D721Med (cell line): ENCODE measurements at places on chromosomes 3 and 15.

DNA sequence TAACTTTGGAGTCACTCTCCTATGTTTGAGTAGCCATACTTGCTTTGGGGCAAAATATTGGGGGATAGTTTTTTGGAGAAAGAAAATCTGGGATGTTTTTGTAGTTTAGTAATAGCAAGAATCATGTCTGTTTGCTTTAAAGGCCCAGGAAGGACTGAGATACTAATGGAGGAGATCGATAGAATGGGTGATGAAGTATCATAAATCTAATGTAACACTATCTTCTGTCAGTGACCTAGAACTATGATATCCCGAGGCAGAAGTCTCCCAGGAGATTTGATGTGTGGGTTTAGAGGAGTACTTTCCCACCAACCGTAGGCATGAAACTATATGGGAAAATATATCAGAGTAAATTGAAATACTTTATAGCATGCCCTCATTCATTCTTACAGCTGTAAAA, 21.0 kb upstream of the NFKBIZ start:
- DNase-seq = no peak

GRCh38 chr15:99511531-99511865, 54.3 kb upstream of the MEF2A start:
- DNase-seq = no peak

GRCh38 chr3:31890742-31891469, 90.2 kb downstream of the OSBPL10 start:
- DNase-seq = no peak

GRCh38 chr15:46266661-46267060, 631.8 kb downstream of the SQOR start:
- DNase-seq = peak; percentile 24

DNA sequence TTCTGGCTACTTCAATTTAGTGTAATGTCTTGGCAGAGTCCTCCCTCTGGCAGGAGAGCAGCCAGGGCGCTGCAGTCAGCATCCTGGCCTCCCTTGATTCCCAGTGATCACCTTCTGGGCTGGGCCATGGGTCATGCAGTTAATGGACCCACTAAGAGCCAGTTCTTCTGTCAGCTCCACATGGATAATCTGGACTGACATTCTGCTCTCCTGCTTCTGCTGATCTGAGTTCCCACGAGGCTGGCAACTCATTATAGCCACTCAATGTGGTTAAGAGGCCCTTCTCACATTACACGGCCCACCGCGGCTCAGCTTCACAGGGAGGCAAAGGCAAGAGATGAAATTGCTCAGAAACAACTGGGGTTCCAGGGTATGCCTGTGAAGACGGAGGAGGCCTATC, 94.0 kb downstream of the WDR76 start:
- DNase-seq = no peak

DNA sequence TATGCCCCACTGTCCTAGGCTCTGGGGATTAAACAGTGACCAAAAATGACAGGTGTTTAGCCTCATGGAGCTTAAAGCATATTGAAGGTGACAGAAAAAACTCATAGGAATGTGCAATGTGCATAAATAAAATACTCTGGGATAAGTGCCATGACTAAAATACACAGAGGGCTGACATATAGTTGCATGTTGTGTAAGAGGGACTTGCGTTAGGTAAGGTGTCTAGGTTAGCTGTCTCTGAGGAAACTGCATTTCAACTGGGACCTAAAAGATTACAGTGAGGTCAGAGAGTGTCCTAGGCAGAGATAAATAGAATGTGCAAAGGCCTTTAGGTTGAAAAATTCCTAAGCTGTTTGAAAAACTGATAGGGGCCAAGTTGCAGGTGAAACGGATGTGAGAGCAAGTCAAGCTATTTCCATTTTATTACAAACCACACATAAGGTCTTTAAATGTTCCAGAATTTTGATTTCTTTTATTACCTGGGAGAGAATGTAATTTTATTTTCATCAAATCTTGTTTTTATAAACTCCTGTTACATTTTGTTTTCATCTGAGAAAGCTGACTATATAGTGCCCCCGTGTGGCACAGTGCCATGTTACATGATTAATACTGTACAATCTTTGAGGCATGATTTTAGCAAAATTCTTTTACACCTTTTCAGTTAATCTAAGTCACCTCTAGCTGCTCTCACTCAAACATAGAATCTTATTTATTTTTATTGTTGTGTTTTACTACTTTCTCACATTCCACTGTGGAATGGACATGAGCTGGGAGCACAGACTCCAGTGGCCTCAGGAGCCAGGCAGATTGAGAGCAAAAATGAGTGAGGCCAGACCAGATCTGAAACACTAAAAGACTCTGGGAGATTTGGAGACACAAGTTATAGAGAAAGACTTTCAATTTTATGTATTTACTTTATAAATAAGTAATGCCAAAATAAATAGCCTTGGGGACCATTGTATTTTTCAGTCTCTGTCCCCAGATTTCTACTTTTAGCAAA, 259.6 kb upstream of the ZNF717 start:
- DNase-seq = no peak

- no peak for DNase-seq
These were observed 591.5 kb upstream of the CFAP20DC start for GRCh38 chr3:59641169-59641899.

- no peak for DNase-seq
These were observed 35.2 kb downstream of the HMCES start for GRCh38 chr3:129313665-129314385.

GRCh38 chr15:46921891-46922290, 795.4 kb upstream of the SEMA6D start:
- DNase-seq = no peak

DNA sequence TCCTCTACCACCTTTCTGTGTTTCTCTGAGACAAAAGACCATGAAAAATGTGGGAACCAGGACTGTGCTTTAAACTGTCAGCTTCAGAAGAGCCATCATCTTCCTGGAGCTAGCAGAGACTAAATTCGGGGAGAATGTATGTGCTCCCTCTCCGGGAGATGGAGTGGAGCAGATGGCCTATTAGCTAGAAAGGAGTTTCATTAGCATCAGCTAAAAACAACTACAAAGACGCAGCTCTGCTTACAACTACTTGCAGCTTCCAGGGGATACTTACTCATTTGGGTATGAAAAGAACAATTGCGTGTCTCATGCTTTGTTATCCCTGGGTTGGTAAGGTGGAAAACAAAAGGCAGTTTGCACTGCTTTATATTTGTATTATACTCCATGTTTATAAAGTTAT, 159.6 kb downstream of the MFSD1 start:
- no peak for DNase-seq

DNA sequence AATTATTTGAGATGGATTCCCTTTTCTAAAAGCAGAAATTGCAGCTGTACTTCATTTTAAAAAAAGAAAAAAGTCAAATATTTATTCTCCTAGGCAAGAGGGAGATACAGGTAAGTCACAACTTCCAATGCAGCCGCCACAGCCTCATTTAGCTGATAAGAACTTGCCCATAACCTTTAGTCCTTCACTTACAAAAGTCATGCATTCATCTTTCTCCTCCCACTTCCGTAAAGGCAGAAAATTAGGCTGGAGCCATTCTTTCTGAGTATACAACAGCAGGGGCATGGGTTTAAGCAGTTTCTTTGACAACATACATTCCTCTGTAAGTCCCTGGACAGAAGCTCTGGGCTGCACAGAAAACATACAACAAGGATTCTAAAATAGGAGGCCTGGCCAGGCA, 4.3 kb downstream of the SUCLG2 start:
- DNase-seq = no peak

GRCh38 chr3:71080517-71081083, 502.9 kb downstream of the FOXP1 start:
- DNase-seq = no peak

GRCh38 chr15:56001471-56002078, 8.2 kb upstream of the NEDD4 start:
- no peak for DNase-seq

DNA sequence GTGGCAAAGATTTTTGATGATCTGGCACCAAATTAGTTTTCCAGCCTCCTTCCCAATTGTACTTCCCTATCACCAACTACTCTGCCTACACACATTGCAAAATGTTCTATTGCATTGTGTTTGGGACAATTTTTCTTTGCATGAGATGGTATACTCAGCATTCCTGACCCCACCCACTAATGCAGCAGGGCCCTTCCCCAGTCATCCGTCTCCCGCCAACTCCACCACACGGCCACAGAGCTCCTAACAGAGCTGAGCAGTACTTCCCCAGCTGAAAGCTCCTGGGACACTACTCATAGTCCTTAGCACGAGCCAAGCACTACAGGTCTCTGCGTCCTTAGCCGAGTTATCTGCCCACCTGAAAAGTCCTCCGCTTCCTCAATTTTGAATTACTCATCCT, 34.2 kb downstream of the TXNRD3 start:
- no peak for DNase-seq

- no peak for DNase-seq
These were observed 304.1 kb downstream of the MCTP2 start for GRCh38 chr15:94535298-94536048.

GRCh38 chr3:47410801-47411646, 30.2 kb downstream of the PTPN23 start:
- DNase-seq = no peak
